Stimulated activated CD8-positive, alpha-beta memory T cell treated with anti-CD3 and anti-CD28 coated beads, Interleukin-4, amount 100 ng/mL, for 24 hours (primary cell): ENCODE measurements at places on chromosomes 4 and X.

DNA sequence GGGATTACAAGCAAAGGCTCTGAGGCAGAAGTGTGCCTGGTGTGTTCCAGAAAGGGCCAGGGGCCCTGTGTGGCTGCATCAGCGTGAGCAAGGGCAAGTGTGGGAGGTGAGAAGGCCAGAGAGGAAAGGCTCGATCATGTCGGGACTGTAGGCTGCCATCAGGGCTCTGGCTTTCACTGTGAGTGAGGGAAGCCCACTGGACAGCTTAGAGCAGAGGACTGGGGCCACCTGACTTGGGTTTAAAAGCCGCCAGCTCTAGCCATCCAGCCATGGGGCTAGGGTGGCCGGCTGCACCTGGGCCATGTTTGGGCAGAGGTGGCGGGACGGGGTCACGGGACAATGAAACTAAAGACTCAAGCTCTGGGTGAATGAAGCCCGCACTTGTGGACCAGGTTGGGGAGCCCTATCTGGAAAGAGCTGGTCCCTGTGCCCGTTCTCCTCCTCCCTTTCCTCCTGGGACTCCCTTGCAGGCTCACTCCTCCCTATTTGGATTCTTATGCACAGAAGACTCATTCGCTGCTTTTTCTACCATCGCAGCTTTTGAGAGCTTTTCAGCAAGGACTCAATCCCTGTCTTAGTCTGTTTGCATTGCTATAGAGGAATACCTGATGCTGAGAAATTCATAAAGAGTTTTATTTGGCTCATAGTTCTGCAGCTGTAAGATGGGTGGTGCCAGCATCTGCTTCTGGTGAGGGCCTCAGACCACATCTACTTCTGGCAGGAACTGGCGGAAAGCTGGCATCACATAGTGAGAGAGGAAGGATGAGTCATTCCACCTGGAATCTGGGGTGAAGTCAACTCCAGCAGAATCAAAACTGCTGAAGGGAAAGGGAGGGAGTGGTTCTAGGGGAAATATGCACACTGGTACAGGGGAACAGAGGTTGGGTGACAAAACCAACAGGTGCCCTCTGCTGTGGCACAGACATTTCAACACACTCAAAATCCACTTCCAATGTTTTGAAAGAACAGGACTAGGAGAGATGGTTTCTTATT, 15.3 kb downstream of the CTAG1B start:
- no peak for DNase-seq

DNA sequence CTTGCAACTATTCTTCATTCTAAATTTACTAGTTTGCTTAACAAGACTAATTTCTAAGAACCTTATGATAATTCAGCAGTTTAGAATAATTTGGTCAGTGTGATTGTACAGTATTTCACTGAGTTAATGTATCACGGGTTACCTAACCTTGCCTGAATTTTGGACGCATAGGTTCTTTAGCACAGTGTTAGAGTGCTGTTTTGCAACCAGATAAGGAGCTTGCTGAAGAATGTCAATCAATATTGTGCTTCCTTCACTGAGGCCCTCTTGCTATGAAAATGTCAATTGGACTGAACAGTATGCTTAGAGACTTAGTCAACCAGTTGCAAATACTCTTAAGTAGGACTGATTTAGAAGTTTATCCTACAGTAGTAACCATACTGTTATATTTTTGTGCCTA, 19.6 kb downstream of the VAMP7 start:
- no peak for DNase-seq

GRCh38 chr4:101086801-101087586, 260.3 kb downstream of the PPP3CA start:
- DNase-seq: no peak

DNA sequence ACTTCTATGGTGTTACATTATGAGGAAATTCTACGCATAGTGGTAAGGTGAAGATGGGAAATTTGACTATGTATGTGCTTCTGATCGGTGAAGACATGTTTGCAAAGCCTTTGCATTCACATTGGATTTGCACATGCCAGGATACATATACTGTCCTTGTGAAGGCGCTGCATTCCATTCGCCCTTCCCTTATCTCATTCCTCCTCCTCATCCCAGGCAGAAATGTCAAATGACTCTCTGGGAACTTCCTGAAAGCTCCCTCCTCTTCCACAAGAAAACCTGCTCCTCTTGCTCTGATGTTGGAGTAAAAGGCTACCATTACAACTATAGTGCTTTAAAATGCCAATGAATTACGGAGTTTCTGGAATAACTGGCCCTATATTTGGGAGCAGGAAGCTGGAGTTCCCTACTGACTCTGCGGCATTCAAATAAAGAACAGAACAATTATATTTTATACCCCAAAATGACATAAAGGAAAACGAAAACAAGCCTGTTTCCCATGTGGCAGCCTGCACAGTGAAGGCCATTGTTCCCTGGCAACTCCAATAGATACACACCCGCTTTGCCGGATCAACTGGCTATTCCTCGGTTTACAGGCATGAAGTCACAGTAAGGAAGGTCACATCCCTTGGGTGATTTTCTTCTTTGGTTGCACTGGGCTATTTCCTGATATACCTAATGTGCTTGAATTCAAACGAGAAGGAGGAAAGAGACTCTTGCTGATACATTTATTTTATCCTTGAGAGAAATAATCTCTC, 84.5 kb downstream of the AREG start:
- DNase-seq: no peak

- no peak for DNase-seq
Observed at GRCh38 chr4:175561696-175562095, 250.4 kb downstream of the GPM6A start.

GRCh38 chr4:188812644-188813043, 673.4 kb downstream of the TRIML1 start:
- no peak for DNase-seq

DNA sequence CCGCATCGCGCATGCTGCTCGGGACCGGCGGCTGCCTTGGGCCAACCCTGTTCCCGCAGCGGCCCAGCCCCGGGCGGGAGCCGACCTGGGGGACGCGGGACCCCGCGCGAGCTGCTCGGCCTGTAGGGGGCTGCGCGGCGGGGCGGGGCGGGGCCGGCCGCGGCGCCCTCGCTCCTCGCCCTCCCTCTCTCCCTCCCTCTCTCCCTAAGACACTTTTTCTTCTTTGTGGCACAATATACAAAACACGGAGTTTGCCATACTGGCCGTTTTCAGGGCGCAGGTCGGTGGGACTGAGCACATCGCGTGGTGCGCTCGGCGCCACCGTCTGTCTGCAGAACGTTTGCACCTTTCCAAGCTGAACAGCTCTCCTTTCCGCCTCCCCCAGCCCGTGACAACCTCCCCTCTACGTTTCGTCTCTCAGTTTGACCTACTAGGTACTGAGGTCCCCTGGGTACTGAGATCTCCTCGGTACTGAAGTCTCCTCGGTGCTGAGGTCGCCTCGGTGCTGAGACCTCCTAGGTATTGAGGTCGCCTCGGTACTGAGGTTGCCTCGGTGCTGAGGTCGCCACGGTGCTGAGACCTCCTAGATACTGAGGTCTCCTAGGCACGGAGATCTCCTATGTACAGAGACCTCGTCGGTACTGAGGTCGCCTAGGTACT, 261.1 kb upstream of the PLCXD1 start:
- DNase-seq: no peak

- no peak for DNase-seq
Observed at GRCh38 chr4:94715726-94716125, 42.0 kb upstream of the BMPR1B start.

GRCh38 chrX:15043538-15043937, 170.3 kb downstream of the MOSPD2 start:
- no peak for DNase-seq

GRCh38 chr4:176125063-176125462, 59.4 kb downstream of the WDR17 start:
- DNase-seq: no peak

DNA sequence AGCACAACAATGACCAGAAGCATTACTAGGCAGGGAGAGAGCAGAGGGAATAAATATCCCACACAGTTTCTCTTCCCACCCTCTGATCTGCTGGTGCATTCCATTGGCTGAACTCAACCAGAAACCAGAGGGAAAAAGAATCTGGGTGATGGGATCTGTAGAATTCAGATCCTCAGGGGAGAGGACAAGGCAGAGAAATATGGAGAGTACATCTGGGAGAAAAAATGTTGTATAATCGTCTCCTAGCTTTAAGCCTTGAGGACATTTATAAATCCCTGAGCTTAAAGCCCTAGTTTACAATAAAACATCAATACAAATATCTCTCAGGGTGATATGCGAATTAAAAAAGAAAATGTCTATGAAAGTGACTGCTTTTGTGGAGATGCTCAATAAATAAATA, 368.1 kb upstream of the MAD2L1 start:
- no peak for DNase-seq

- no peak for DNase-seq
Observed at GRCh38 chrX:19954335-19955096, 36.3 kb downstream of the BCLAF3 start.

GRCh38 chr4:145199051-145199716, 18.8 kb upstream of the OTUD4 start:
- DNase-seq: no peak

DNA sequence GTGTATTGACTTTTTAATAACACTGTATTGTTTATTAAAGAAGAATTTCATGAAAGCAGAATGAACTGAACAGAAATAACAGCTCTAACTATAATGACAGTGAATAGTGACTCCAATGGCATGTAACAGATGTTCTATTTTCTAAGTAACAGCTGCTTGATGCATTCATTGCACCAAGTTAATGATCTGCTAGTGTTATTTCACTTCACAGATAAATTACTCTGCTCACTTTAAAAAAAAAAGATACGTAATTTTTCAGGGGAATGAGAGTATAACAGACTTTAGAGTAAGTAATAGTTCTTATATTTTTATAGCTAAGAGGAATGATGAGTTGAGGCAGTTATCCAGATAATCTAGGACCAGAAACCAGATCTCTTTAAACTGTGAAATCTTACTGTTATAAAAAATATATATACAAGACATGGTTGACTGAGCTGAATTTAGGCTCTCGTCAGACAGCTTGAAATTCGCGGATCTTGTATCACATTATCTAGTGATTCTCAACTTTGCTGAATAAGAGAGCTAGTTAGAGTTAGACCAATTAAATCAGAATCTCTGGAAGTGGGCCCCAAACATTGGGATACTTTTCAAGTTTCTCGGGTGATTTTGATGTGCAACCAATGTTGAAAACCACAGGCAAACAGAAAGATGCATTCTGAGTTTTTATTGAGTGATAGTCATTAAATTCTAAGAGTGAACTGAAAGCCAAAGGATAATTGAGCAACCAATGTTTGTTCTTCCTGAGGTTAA, 840.7 kb downstream of the DMD start:
- DNase-seq: no peak

DNA sequence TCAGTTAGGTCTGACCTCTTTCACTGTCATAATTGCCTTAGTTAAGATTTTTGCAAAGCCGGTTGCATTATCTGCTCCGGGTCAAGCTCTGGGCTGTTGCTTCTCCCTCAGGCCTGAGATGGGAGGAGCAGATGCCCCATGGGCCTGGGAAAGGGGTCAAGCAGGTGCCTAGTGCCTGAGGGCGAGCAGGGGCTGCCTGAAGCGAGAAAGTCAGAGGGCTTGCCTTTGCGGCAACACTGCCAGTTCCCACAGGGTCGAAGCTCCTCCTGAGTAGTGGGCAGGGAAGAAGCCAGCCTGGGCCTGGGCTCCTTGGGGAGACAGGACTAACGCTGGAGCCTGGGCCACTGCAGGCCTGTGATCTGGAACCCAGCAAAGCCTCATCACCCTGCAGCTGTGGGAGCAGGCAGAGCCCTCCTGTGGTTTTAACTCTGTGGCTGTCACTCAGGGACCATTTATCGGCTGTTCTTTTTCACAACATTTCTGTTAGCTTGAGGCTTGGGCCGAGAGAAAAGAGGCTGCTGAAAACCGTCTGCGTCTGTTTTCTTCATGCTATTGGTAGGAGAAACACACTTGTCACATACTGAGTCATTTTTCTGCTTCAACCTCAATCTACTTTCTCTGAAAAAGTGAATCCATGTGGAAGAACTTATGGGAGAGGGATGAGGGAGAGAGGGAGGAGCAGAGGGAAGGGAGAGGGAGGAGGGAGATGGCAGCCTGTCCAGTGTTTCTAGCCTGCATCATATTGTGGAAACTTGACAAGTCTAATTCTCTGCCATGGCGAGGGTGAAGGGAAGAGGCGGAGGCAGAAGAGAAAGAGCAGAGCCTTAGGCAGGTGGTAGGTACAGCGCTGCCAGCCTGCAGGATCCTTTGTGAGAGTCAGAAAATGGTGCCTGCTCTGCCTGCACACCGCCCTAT, 68.4 kb downstream of the RHOH start:
- DNase-seq: peak; percentile 36

GRCh38 chr4:53821179-53821851, 230.0 kb upstream of the LNX1 start:
- DNase-seq: no peak

- DNase-seq: no peak
Observed at GRCh38 chr4:139587446-139587845, 31.4 kb upstream of the SETD7 start.

GRCh38 chrX:133414406-133415275, 648 bp downstream of the GPC4 start:
- DNase-seq: no peak

GRCh38 chr4:71300964-71301363, 37.9 kb upstream of the SLC4A4 start:
- no peak for DNase-seq

- DNase-seq: no peak
Observed at GRCh38 chrX:65508851-65509250, 25.7 kb downstream of the LAS1L start.

- DNase-seq: no peak
Observed at GRCh38 chr4:61648264-61648663, 448.1 kb downstream of the ADGRL3 start.

DNA sequence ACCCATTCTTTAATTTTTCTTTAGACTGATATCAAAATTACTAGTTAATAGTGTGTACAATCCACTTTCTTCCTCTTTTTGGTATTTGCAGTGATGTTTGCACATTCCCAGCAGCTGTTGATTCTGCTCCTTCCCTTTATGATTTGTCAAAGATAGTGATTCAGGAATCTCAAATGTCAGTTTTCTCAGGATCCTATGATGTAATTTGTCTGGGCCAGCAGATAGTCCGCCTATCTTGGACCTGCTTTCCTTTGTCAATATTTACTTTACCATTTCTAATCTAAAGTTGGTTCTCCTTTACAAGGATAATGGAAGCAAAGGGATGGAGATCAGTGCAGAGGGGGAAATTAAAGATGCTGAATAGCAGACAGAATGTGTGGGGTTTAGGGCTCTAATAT, 122.1 kb downstream of the REELD1 start:
- DNase-seq: no peak

GRCh38 chr4:6680372-6681034, 13.2 kb upstream of the S100P start:
- DNase-seq: no peak

DNA sequence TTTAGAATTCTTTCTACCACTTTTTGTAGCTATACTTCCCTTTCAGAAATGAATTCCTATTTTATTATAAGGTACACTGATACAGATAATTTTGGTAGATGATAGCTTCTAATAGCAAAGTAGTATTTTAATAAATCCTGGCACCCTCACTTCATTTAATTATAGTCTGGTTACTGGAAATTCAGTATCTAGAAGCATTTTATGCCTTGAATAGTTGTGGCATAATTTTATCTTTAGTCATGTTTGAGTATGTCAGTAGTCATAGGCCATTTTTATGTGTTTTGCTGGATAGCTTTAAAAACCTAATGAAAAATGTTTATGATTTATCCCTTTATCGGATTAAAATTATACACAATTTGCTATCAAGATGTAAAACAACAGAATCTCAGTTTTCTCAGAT, 92.3 kb downstream of the DIAPH2 start:
- no peak for DNase-seq
